ENCODE measurements at places on chromosomes 11 and 22.

DNA sequence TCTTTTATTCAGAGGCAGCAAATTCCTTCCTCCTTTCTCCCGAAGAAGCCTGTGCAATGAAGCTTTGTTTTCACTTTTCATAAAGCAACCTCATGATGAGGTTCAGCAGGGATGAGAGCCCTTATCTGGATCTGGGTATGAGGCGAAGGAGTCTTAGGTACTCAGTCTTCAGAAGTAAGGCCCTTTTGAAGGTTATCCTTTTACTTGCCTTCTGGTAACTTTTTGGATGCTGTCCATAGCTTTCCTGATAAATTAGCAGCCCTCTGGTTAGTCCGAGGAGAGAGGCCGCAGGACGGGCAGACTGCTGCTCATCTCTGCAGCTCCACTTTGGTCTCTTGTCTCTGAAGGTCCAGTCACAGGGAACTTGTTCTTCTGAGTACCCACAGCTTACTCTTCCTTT, 1.1 kb downstream of the TRIM22 start:
- DNase-seq: no peak

- DNase-seq: no peak
Observed at GRCh38 chr11:66224226-66224855, 44.1 kb upstream of the RAB1B start.

- DNase-seq: peak; percentile 54
Observed at GRCh38 chr22:46737105-46737975, 712 bp downstream of the CERK start.

- DNase-seq: no peak
Observed at GRCh38 chr11:74462631-74463030, 4.7 kb downstream of the KCNE3 start.

DNA sequence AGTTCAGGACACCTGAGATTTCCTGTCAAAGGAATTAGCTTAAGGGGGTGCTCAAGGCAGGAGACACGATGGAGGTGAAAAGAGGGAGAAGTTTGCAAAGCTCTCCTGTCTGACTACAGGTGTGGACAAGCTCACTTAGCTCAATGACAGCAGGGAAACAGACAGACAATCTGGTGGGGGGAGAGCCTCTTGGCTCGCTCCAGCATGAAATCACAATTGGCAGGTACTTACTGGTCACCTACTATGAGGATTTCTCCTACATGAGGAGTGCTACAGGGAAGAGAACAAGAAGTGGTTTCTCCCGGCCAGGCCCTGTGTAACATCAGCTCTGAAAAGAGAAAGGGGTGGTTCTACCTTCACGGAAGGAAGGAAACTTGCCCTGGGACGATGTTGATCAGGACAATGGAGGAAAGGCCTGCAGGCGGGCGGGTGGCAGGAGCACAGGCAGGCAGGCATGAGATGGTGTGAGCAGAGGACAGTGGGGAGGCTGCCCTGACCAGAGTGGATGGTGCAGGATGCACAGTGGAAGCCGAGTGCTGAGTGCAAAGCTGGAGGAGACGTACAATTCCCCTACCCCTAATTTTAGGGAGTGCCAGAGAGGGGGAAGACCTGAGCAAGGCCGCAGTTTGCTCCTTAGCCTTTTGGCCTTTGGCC, 57.9 kb upstream of the CRTAM start:
- DNase-seq: no peak

GRCh38 chr11:79447038-79447786, 6.4 kb upstream of the TENM4 start:
- no peak for DNase-seq

GRCh38 chr11:46119352-46120216, 1.7 kb downstream of the PHF21A start:
- DNase-seq: peak; percentile 57

DNA sequence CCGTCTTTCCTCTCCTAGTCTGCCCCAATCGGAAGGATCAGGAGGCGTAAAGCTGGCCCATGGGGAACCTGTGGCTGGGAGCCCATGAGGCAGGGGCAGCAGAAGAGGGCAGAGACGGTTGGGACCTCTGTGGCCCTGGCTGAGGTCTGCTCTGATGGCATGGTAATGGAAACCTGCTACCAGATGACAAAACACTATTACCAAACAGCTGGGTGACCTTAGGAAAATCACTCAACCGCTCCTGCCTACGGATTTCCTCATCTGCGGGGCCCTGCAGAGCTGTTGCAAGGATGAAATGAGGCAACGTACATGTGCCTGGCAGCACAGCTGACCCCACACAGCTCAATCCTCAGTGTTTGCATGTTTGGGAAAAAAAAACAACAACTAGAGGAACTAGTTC, 4.6 kb downstream of the AP5B1 start:
- no peak for DNase-seq

Data from frontal cortex (tissue), 4 donors.